HS-27A (cell line): ENCODE measurements at places on chromosomes 12 and 14.

DNA sequence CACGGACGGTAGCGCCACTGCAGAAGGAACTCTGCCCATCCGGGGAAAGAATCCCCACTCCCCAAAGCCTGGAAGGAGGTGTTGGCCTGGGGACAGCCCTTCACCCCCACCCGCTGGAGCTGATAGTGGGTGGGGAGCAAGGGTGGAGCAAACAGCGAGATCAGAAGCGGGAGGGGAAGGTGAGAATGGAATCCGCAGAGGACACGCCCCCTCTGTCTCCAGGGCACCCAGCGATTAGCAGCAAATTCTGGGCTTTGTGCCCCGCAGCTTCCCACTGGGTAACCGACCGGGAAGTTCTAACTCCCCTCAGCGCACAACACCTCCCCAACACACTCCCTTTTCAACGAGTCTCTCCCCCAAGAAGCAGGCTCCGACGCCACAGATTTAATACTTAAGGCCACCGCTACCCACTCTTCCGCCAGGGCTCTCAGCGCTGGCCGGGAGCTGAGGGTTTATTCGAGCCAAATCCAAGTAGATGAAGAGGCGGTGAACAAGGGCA is 1.4 kb downstream of the SLC25A29 start:
- no peak for DNase-seq

- peak; percentile 72 for DNase-seq
Measured at GRCh38 chr12:5499566-5500330, 67.8 kb downstream of the NTF3 start.

DNA sequence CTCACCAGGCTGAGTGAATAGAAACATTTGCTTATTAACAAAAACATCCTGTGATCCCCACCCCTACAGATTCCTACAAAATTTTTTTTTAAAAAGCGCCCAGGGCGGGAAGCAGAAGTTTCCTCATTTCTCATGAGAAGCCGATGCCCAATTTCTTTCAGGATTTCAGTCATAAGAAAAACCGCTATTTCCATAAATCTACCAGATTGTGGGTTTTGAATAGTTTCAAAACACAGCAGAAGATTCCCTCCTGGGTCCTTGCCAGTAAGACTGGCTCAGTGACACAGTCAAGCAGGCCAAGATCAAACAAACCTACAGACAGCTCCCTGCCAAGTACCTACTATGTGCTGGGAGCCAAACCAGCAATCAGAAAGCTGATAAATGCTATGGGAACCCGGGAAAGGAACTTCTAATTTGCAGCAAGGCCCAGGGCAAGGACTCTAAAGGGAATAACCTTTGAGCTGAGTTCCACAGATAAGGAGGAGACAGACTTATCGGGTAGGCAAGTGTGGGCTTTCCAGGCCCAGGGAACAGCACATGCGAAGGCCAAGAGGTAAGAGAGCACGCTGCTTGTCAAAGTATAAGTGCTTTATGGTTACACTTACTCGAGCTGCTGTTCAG is 68.7 kb downstream of the CCDC88C start:
- DNase-seq = no peak

- no peak for DNase-seq
Measured at GRCh38 chr14:22391908-22392565, 197.0 kb downstream of the DAD1 start.

DNA sequence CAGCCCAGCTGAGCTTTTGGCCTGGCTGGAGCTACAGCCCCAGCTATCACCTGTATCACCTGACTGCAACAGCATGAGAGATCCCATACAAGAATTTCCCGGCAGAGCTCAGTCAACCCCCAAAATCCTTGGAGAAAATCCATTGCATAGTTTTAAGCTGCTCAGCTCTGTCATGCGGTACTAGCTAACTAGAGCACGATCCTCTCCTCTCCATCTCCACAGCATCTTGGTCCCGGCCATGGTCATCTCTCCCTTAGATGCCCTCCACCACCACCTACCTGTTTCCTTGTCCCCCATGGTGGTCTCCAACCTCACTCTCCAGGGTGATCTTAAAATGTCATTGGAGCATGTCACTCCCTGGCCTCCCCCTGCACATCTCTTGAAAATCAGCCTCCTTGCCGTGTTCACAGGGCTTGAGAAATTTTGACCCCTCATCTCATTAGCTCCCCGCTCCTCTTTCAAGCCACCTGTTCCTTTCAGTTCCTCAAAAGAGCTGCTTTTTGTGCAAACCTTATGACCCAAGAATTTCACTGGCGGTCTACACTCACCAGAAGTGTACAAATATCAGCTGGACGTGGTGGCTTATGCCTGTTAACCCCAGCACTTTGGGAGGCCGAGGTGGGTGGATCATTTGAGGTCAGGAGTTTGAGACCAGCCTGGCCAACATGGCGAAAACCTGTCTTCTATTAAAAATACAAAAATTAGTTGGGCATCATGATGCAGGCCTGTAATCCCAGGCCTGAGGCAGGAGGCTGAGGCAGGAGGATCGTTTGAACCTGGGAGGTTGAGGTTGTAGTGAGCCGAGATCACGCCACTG is 8.1 kb upstream of the CLMN start:
- no peak for DNase-seq

DNA sequence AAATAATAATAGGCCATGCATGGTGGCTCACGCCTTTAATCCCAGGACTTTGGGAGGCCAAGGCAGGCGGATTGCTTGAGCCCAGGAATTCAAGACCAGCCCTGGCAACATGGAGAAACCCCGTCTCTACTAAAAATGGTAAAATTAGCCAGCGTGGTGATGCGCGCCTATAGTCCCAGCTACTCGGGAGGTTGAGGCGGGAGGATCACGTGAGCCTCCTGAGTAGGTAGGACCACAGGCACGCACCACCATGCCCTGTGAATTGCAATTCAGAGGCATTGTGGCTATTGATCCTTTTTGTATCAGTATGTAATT is 2.3 kb downstream of the ARHGDIB start:
- no peak for DNase-seq

DNA sequence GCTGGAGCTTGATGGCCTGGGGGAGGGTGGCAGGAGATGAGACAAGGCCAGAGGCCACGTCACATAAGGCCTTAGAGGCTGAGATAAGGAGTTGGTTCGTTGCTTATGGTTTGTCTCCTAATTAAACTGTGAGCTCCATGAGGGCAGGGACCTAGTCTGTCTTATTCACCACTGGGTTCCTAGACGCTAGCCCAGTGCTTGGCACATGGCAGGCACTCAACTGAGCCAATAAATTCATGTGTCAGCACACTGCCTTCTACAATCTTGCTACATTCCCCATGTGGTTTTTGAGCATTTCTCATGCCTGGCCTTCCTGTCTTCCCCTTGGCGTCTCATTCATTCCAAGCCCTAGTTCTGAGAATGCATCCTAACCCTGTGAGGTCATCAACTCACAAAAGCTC is 92.5 kb upstream of the MED13L start:
- DNase-seq = no peak

GRCh38 chr14:68497011-68497410 is 295.9 kb downstream of the ZFP36L1 start:
- no peak for DNase-seq

DNA sequence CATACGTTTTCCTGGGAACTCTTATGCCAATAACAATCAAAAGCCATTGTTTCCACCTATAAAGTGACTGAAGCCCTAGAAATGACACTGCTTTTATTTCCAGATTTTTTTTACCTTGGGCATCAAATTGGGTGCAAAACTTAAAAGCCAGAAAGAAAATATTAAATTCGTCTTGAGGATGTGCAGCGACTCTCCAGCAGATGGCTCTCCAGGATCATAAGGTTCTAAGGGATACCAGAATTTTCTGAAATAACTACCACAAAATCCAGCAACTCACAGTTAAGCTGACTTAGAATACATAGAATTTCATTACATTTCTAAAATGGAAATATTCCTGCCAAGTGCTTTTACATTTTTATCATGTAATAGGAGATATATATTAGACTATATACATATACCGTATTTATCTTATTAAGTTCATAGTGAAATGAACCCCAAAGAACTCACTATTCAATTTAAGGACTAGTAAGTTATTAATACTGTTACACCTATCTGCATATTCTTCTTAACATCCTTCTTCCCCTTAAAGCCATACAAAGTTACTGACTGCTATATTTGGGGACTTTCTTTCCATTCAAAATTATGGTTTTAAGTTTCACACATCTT is 44.0 kb downstream of the ARMH4 start:
- DNase-seq = no peak

DNA sequence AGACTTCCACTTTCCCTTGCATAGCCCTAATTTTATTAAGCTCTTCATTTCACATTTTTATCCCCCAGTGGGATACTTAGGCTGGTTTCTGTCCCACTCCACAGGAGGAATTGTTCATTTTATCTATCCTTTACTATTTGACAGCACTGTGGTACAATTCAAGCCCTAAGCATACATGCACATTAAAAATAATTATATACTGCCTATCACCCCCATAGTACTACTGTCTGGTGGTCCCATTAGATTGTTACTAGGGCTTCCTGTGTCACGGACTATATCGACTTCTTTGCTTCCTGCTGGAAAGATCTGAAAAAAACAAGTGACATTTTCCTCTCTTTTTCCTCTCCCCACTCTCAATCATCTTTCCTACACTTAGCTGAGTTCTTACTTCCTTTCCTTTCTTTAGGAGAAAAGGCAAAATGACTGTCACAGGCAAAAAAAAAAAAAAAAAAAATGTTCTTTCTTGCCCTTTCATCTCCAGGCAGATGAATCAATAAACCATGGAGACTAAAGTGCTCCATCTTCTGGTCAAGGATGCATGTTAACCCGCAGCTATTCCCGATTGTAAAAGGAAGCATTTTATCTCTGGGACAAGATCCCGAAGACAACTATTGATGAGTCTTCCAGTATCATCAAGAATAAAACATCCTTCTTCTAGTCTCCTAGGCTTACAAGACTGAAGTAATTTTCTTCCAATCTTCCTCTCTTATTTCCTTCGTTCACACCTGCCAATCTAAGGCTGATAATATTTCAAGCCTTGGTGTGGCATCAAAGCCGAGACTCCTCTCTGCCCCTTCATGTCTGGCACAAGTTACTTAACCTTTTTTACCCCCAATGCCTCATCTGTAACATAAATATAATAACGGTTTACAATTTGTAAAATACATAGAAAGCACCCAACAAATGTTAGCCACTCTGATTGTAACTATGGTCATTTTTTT is 94.4 kb upstream of the PLEKHG7 start:
- DNase-seq = no peak

- DNase-seq = no peak
Measured at GRCh38 chr12:70157099-70157498, 86.1 kb upstream of the CNOT2 start.

DNA sequence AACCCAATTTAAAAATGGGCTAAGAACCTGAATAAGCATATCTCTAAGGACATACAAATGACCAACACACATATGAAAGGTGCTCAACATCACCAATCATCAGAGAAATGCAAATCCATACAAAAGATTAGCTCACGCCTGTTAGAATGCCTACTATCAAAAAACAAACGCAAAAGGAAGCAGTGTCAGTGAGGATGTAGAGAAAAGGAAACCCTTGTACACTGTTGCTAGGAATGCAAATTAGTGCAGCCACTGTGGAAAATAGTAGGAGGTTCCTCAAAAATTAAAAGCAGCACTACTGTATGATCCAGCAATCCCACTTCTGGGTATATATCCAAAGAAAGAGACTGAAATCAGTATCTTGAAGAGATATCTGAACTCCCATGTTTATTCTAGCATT is 133.0 kb downstream of the CPNE8 start:
- no peak for DNase-seq

- DNase-seq = no peak
Measured at GRCh38 chr12:121344506-121344905, 7.7 kb downstream of the ANAPC5 start.

- no peak for DNase-seq
Measured at GRCh38 chr12:57127101-57127725, 1.1 kb upstream of the LRP1 start.

- DNase-seq = no peak
Measured at GRCh38 chr14:77116172-77116817, 18.2 kb downstream of the CIPC start.

- no peak for DNase-seq
Measured at GRCh38 chr12:116368196-116369194, 91.0 kb upstream of the MED13L start.
